GM23248 (cell line): ENCODE measurements at places on chromosomes 4 and X. TPM values are rescaled to one million over a fixed set of nuclear protein-coding genes. Genes with fewer than 3 reads are reported as not detected.

Gene ADGRG4
- 0.25 TPM in 1 of 2 replicates, not detected in the other for total RNA-seq

Gene ANKRD50
- total RNA-seq, result 16.4 and 18.7 TPM in 2 replicates

DNA sequence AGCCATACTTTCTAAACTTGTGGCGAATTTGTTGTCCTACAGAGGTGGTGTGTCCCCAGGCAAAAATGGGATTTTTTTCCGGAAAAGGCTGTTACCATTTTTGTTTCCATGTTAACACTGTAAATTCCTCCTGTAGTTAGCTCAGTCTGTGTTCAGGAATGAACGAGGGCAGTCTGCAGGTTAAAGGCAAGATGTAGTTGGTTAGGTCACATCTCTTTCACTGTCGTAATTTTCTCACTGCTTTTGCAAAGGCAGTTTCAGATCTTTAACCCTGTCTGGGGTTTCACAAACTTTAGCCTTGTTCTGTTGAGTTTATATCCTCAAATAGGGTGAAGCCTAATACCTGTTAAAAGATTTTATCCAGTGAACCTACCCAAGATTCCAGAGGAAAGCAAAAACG, 50.5 kb upstream of the PUDP start:
- DNase-seq, result no peak

Gene C1QTNF7
- not detected in 2 replicates for total RNA-seq

DNA sequence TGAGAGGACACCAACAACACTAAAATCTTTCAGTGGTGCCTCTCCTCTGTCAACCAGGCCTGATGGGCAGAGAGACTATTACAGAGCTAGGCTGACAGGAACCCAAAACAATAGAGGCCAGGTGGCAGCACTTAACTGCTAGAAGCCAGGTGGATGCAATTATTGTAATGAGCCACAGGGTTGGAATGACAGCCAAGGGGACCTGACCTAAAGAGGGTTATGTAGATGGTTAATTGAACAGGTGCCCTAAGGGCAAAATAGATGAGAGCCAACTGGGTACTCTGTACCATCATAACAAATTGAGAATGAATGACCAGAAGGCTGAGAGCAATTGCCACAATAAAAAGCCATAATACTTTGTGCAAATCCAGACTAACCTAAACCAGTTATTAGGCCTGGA, 24.7 kb upstream of the FRAS1 start:
- DNase-seq, result no peak

DNA sequence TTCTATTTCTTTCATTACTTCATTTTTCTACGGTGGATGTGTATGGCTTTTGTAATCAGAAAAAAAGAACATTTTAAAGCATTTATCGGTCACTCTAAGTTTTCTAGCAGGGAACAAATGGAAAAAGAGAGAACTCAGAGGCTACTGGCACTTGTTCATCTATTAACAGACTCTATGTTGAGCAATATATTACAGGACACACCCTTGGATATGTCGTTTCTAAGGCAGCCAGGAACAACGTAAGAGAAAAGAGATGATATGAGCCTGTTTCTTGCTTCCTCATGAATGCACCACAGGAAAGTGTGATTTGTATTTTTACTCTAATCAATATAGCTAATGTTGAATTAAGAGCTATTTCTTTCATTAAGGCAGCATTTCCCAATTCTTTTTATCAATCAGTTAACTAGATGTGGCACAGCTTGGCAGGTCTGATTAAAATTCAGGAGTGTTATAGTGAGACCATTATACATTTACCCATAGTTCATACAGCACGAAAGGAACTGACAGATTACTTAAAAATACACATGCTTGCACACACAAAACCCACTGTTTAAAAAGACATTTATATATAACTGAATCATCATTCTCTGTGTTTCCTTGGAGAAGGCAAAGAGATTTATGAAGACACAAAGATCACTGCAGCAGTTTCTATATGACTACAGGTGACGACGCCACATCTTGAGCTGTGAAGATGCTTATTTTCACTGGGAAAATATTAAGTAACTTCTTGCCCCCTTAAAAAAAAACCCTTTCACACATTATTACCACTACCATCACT, 13.0 kb downstream of the RAB9B start:
- peak; percentile 64 for DNase-seq

GRCh38 chr4:140149846-140150635, 3.9 kb downstream of the MAML3 start:
- DNase-seq, result peak; percentile 80

DNA sequence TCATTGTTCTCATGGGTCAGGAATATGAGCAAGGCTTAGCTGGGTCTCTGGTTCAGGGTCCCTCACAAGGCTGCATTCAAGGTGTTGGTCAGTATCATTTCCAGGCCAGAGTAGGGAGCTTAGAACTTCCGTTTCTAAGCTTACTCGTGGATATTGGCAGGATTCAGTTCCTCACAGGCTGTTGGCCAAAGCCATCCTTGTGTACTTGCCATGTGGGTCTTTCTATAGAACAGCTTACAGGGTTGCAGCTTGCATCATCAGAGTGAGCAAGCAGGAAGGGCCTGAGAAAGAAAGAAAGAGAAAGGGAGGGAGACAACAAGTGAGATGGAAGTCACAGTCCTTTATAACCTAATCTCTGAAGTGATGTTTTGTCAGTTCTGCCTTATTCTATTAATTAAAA, 5.1 kb upstream of the LIMCH1 start:
- DNase-seq, result no peak

DNA sequence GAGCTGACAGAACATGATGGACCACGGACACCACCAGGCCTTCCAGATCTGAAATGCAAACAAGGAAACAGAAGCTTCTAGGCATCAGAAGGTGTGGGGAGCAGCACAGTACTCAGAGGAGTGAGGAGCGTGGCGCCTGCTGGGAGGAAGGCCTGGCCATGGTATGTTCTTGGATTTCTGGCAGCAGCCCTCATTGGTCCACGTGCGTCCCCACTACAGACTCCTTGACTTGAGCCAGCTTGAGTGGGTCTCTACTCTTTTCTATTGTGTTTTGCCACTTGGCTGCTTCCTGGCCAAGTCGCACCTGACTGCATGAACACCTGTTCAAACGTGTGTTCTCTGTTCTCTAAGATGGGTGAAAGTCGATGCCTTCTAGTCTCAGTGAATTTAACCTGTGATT, 18.0 kb downstream of the ZNF275 start:
- no peak for DNase-seq

GRCh38 chr4:133581996-133582619, 433.0 kb downstream of the PCDH10 start:
- DNase-seq, result no peak

Gene PDCL2
- not detected in 2 replicates for total RNA-seq

GRCh38 chrX:143435916-143436315, 81.4 kb downstream of the SPANXN3 start:
- DNase-seq, result no peak

Gene SSX4
- total RNA-seq, result not detected in 2 replicates
